ENCODE measurements at places on chromosomes 12 and 14.

- DNase-seq: no peak
Observed at GRCh38 chr12:59861635-59862034, 265.8 kb downstream of the SLC16A7 start.

- no peak for DNase-seq
Observed at GRCh38 chr14:61469781-61470180, 148.4 kb downstream of the PRKCH start.

DNA sequence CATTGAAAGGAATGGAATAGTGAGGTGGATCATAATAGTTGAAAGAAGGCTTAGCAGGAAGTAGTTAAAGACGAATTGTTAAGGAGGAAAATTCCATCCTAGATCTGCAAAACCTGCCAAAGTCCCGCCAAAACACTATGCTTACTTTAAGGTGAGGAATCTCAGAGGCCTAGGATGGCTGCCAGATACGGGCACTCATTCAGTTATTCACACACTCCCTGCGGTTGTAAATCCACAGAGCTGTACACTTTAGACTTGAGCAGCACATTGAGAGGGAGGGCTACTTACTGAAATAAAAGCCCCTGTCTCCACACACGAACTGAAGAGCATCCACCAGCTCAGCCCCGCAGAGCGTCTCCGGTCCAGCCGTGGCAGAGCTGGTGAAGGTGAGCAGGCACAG is 5.0 kb downstream of the IGF1 start:
- DNase-seq: no peak

GRCh38 chr14:103122585-103122946 is 695 bp upstream of the TNFAIP2 start:
- no peak for DNase-seq

DNA sequence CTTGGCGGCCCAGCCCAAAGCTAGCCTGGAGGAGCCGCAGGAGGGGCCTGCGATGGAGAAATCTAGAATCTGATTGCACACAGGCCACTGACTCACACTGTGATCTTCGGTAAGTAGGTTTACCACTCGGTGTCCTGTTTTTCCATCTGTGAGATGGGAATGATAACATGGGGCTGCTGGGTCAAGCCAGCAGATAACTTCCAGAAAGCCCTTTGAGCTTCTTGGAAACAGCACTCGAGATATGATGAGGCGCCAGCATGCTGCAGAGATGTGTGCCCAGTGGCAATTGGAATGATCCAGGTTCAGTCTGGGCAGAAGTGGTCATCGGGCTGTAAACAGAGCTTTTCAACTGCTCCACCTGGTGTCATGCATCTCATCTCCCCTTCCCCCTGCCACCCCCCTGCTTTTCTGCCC is 771.3 kb upstream of the TBX3 start:
- DNase-seq: no peak

- DNase-seq: no peak
Observed at GRCh38 chr12:93563807-93564538, 8.5 kb upstream of the SOCS2 start.

DNA sequence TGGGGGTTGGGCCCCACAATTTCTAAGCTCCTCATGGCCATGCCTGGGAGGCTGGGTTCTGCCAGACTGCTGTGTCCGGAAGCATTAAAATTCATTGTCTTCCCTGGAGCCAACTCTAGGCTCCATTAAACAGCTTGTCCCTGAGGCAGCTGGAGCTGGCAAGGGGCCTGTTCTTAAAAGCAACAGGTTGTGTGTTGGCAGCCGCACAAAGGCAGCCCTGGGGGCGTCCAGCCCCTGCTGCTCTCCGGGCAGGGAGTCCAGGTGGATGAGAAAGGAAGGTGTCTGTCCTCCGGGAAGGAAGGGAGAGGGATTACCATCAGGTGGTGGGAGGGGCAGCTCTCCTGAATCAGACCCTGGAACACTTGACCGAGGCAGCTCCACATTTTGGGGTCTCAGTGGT is 98.9 kb downstream of the CHST11 start:
- no peak for DNase-seq

DNA sequence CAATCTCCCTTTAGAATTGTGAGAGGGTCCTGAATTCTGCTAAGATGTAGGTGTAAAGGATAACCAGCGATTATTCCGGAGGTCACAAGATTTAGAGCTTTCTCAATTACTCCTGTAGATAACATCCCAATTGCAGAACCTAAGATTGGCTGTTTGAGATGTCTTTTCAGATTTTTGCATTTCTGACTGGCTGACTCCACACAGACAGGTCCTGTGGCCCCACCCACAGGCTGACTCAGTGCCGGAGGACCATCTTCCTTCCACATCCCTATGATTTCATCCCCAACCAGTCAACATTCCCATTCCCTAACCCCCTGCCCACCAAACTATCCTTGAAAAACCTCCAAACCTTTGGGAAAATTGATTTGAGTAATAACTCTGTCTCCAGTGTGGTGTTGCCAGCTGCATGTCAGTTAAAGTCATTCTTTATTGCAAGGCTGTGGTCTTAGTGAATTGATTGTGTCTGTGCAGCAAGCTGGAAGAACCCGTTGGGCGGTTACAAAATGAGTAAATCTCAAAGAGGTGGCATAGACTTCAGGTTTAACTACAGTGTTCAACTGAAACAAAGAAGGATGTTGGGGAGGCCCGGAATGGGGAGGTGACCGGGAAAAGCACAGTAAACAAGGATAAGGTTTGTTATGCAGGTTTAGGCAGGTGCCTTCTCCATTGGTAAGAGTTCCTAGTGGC is 10.6 kb downstream of the FNTB start:
- no peak for DNase-seq

- DNase-seq: no peak
Observed at GRCh38 chr12:132700212-132700822, 10.3 kb upstream of the PGAM5 start.

DNA sequence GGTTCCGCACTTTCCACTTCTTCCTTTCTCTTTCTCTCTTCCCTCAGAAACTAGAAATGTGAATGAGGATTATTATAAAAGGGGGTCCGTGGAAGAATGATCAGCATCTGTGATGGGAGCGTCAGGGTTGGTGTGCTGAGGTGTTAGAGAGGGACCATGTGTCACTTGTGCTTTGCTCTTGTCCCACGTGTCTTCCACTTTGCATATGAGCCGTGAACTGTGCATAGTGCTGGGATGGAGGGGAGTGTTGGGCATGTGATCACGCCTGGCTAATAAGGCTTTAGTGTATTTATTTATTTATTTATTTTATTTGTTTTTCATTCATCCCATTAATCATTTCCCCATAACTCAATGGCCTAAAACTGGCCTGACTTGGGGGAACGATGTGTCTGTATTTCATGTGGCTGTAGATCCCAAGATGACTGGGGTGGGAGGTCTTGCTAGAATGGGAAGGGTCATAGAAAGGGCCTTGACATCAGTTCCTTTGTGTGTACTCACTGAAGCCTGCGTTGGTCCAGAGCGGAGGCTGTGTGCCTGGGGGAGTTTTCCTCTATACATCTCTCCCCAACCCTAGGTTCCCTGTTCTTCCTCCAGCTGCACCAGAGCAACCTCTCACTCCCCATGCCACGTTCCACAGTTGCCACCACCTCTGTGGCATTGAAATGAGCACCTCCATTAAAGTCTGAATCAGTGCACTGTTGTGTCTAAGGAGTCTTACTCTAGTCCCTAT is 4.6 kb upstream of the ATN1 start:
- no peak for DNase-seq

DNA sequence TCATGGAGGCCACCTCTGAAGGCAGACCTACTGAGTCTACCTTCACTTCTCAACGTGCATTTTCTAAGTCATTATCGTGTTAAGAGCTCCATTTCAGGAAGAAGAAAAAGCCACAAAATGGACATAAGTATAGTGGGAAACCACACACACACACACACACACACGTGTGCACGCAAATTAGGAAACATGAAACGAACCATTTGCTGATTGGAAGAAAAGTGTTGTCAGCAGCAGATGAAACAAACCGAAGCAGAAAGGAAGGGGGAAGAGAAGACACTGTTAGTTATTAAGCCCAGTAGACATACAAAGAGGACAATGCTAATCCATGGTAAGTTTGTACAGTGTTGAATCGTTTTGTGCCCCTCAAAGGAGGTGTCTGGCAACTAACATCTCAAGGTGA is 9.9 kb upstream of the VPS33A start:
- DNase-seq: no peak

DNA sequence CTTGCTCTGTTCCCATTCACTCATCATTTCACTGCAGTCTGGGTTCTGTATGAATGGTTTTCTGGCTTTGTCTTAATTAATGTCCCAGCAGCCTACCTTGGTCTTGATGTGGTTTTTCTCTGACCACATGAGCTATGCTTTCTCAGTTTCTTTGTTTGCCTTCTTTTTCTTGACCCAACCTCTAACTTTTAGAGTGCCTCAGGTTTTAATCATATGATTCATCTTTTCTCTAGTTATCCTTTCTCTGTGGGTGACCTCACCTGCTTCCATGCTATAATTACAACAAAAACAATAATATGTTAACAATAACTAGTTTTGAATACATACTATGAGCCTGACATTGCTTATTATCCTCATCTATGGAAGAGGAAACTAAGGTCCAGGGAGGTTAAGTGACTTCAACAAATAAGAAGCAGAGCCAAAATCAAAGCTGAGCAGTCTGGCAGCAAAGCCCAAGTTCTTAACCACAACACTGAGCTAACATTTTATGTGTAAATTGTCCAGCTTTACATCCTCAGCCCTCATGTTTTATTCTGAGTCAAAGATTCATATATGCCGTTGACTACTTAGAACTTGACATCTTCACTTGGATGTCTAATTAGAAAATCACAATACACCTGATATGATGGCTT is 4.7 kb upstream of the EPYC start:
- DNase-seq: no peak

DNA sequence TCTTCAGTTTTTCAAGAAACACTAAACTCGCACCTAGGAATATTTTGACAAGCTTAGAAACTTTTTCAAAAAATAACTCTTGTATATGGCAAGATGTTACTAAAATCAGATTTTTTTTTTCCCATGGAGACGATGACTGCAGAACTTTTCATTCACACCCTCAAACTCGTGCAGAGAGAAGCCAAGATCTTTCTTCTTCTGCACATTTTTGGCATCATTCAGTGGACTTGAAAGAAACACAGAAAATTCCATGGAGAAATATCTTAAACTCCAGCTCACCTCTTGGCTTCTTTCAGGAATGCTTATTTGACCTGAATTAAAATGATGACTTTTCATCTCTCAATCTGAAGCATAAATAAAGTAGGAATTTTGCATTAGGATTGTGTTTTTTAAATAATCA is 919.4 kb downstream of the NRXN3 start:
- DNase-seq: no peak

DNA sequence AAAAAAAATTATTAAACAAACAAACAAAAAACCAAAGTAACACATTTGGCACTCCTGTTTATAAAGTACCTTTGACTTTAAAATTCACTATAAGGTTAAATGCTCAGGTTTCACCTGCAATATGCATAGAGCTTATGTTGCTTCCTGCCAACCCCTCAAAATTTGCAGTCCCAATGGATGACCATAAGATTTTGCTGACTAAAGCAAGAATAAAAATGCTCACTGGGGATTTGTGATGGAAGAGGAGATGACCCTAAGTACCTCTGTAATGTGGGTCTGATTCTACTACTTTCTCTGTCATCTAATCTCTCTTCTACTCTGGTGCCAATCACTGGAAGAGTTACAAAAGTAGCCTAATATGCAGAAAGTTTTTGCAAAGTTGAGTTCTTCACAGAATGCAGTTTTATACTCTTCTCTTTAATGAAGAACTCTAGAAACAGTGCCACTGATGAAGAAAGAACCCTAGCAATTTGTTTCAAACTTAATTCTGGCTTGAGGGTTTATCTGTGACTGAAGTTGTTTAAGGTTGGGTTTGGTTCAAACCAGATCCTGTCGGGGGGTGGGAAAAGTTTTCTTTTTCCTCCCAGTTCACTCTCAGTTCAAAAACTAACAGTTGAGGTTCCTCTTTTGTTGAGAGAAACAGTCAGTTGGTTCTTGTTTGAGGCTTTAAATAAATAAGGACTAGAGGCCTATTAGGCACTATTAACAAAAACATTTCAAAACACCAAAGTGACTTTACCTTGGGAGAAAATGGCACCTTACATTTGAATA is 10.9 kb downstream of the WASHC3 start:
- no peak for DNase-seq

GRCh38 chr12:131923260-131923659 is 5.8 kb upstream of the PUS1 start:
- no peak for DNase-seq

DNA sequence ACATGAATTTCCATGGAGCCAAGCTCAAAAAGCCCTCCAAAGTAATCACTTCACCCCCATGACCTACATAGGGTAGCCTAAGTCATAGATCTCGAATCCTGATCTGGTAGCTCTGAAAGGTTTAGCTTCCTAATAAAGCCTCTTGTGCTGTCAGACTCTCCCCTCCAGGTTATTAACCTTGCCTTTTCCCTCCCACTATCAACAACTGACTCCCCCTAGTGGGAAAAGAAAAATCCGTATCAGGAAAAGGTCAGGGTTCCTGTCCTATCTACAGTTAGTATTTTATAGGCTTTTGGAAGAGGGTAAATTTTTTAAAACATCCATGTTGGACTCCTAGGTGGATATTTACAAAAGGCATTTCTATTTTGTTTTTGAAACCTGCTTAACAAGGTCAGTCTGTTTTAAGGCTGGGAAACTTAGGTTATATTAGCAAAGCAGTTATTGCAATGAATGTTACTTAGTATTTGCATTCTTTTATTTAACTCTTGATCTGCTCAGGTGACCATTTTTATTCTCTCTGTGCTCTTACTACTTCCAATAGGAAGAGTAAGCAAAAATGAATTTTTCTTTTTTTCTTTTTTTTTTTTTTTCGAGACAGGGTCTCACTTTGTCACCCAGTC is 8.0 kb downstream of the YY1 start:
- DNase-seq: no peak

DNA sequence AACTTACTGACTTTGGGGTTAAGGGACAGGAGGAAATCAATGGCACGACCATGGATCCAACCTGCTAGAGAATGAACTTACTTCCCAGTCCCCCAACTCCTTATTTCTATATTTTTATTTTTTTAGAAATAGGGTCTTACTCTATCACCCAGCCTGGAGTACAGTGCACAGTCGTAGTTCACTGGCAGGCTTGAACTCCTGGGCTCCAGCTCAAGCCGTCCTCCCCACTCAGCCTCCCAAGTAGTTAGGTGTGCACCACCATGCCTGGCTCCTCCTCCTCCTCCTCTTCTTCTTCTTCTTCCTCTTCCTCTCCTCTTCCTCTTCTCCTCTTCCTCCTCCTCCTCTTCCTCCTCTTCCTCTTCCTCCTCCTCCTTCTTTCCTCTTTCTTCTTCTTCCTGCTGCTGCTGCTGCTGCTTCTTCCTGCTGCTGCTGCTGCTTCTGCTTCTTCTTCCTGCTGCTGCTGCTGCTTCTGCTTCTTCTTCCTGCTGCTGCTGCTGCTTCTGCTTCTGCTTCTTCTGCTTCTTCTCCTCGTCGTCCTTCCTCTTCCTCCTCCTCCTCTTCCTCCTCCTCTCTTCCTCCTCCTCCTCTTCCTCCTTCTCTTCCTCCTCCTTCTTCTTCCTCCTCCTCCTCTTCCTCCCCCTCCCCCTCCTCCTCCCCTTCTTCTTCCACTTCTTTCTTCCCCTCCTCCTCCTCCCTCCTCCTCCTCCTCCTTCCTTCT is 390.1 kb upstream of the RGS6 start:
- no peak for DNase-seq

DNA sequence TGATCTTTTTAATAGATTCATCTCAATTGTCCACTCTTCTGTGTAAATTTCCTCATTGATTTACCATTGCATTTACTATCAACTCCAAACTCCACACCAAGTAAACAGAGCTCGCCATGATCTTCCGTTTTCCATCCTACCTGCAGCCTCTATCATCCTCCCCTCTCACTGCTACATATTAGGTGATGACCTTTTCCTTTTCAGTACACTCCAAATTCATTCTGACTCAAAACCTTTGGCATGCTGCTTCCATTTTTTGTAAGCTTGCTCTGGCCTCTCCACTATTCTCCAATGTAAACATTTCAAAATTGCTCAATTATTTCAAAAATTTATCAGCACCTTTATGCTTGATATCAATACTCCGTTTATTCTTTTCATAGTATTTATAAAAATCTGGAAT is 40.2 kb upstream of the PZP start:
- no peak for DNase-seq
